Activated naive CD4-positive, alpha-beta T cell treated with anti-CD3 and anti-CD28 coated beads, Interleukin-2, amount 50 U/mL, for 72 hours (primary cell): ENCODE measurements at places on chromosomes 2 and 18. TPM values are rescaled to one million over a fixed set of nuclear protein-coding genes. Genes with fewer than 3 reads are reported as not detected.

Gene LRRC30
- not detected for total RNA-seq

Gene EN1
- total RNA-seq = not detected

Gene PUS10
- total RNA-seq = 8.5 TPM

Gene CXCR1
- not detected for total RNA-seq

Gene UGT1A10
- total RNA-seq = not detected

Gene B4GALT6
- total RNA-seq = 0.64 TPM

Gene IL36A
- not detected for total RNA-seq

Gene C2orf78
- total RNA-seq = not detected

Gene RAPGEF4
- total RNA-seq = 1.3 TPM

Gene AQP12A
- not detected for total RNA-seq

DNA sequence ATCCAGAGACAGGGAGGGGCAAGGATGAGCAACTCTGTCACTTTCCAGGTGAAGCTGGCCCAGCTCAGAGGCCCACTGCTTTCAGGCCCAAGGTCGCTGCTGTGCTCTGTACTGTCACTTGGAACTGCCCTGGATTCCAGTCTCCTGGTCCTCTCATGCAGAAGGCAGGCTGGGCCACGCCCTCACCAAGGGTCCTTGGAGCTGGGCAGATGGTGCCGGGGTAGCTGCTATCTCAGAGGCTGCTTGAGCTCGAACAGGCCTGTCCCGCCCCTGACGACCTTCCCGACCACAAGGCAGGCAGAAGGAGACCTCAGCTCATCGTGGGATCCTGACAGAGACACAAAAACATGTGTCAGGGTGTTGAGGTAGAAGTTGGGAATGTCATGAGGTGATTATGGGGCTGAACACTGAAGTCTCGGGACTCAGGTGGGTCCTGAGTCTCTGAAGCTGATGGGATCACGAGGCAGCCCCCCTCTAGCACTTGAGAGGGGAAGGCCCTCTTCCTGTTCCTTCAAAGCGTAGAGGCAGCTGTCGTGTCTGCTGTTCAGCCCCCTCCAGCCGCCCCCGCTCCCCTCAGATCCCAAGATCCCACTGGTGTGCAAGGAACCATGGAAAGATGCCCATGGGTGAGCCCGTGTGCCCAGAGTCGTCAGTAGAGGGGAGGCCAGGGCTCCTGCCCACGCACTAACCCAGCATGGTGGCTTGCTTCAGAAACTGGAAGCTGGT, 78.3 kb downstream of the POLR1A start:
- DNase-seq = no peak

DNA sequence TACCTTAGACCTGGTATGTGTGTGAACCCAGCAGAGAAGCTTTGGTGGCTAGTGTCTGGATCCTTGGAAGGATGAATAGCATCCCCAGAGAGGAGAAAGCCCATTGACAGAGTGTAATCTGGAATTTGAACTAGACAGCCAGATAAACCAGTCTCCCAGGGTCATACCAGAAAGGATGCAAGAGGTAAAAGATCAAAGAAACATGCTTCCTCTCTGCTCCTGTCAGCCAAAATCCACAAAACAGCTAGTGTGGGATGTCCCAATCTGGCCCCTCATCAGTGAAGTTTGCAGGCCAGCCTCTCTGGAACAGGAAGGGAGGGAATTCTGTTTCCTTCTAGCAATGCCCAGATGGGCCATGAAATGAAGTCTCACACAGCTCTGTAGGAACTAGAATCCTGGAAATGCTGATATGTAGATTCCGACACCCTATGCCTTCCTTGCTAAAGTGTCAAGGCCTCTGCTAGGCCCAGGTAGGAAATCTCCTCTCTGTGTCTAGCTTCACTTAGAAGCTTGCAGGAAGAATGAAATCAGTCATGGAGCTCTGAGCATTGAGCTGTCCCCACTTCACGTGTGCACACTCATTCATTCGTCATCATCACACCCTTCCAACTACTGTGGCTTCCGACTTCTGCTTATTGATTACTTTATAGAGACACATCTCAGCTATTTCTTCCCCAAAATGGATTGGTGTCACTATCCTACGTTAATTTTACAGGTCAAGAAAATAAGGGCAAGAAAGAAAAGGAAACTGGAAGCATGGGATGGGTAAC, 38.0 kb downstream of the EVA1A start:
- DNase-seq = no peak

- no peak for DNase-seq
Measured at GRCh38 chr2:62974999-62975398, 75.6 kb upstream of the OTX1 start.

GRCh38 chr2:217332866-217333265, 473.0 kb upstream of the TNP1 start:
- DNase-seq = no peak

DNA sequence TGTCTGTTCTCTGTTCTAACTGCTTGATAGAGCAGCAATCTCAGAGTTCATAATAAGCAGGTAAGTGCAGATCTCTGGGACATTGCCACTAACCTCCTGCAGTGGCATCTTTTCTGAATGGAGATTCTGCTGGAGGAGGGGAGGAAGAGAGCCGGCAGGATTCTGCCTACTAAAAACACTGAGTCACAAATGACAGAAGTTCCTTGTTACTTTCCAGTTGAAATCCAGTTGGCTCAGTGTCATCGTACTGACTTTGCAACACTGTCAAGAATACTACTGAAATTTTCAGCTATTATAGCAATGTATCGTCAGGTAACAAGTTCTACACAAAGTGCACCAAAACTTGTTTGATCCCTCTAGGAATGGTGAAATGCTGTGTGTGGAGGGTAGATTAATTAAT, 79.6 kb upstream of the ST6GAL2 start:
- no peak for DNase-seq

- no peak for DNase-seq
Measured at GRCh38 chr18:24364177-24364576, 33.4 kb downstream of the OSBPL1A start.

DNA sequence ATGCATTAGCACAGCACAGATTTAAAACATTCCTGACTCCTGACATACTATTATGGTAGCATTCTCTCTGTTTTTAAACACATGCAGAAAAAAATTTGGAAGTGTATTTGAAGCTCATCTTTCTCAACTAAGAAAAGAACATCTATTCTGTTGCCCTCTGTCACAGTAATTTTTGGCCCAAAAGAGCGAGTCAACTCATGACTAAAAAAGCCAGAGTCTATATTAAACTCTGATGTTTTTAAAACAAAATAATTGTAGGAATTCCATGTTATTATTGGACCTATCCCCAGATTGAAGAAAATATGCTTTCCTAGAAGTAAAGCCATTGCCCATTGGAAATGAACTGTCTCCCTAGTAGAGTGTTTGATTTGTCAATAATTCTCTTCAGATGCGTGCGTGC, 96.7 kb downstream of the CRIM1 start:
- DNase-seq = no peak

DNA sequence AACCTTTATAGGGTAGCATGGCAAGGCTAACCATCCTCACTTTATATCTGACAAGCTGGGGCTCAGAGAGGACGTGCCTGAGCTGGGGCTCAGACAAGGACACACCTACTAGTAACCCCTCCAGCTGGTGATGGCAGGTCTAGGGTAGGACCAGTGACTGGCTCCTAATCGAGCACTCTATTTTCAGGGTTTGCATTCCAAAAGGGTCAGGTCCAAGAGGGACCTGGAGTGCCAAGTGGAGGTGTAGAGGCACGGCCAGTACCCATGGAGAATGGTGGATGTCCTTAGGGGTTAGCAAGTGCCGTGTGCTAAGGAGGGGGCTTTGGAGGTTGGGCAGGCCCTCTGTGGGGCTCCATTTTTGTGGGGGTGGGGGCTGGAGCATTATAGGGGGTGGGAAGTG, 1.2 kb upstream of the DES start:
- DNase-seq = no peak

DNA sequence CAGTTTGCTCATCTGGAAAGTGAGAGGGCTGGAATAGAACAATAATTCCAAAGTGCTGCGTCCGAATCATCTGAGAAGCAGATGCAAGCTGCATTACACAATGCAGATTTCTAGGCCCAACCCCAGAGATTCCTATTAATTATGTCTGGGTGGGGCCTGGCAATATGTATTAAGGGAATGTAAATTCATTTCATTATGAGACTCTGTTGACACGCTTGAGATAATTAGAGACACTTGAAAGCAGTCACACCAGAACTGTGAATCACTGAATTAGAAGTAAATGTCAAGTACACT, 54.7 kb upstream of the HK2 start:
- no peak for DNase-seq

DNA sequence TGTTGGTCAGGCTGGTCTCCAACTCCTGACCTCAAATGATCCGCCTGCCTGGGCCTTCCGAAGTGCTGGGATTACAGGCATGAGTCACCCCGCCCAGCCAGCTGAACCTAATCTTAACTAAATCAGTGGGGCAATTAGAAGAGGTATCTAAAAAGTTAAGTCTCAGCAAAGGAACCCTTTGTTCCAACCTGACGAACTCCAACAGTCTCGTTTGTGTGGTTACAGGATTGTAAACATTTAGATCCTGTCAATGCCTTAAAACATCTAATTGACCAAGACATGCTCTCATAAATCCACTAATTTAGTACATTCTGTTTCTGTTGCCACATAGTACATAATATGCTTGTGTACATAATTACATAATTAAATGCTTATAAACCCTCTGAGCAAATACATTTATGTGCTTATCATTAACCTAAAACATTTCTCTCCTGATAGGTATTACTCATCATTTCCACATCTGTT, 31.1 kb upstream of the STK39 start:
- DNase-seq = no peak

DNA sequence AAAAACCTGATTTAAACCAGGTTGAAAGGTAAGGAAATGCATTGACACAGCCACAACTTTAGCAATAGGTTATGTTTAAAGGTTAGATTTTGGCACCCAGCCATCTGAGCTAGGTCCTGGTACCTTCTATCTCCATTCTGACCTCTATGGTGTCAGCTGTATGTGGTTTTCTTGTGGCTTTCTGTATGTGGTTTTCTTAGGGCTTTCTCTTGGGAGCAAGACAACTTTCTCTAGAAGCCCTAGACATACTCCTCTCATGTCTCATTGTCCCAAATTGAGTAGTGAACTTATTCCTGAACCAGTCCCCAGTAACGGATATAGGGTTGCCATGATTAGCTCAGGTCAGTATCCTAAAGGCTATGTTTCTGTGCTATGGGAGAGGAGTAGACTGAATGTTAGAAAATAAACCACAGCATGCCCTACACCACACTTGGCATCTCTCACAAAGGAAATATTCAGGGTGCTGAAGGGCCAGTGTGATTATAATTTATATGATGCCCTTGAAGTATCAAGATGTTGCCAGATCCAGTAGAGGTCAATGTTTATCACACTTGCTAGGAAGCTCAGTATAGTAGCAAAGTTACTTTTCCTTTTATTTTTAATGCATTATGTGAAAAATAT, 176.1 kb downstream of the CAPN13 start:
- no peak for DNase-seq
